ENCODE measurements at places on chromosomes 4 and X.

DNA sequence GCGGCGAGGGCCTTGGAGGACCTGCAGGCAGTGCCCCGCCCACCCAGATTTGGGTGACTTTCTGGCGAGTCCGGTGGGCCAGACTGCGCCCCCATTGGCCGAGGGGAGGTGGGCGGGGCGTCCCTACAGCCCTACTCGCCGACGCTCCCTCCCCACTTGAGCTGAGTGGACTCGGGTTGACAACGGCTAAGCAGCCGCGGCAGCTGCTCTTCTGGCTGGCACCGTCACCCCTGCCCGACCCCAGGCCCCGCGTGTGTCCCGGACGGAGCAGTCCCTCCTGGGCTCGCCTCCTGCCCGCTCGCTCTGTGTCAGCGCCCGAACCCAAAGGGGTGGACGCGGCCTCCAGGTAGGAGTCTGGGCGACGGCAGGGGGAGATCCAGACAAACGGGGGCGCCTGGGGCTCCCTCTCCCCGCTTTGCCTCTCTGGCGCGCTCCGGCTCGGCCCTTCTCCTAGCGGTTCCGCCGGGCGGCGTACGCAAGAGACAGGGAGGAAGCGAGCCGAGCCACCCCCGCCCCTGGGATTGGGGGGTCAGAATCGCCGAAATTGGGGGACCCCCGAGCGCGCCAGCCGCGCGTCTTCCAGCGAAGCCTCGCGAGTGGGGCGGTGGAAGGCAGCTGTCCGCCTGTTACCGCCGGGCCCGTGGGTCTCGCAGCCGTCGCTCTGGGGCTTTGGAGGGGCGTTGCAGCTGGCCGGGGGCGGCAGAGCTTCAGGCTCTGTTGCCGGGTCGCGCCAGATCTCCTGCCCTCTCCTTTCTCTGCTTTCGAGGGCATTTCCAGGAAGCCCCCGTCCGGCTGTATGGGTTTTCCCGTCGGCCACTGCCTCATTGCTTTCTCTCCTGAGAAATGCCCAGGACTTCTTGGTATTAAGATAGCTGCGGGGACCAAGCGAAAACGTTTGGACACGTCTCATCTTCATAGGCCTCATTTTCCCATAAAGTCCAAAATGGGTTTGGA lies 46.3 kb downstream of the STARD8 start:
- peak; percentile 7 for DNase-seq

GRCh38 chr4:10810411-10810810 lies 125.8 kb upstream of the CLNK start:
- no peak for DNase-seq

- no peak for DNase-seq
Measured at GRCh38 chr4:107194005-107194404, 157.9 kb upstream of the DKK2 start.

GRCh38 chr4:109410226-109410625 lies 23.4 kb upstream of the SEC24B start:
- no peak for DNase-seq

DNA sequence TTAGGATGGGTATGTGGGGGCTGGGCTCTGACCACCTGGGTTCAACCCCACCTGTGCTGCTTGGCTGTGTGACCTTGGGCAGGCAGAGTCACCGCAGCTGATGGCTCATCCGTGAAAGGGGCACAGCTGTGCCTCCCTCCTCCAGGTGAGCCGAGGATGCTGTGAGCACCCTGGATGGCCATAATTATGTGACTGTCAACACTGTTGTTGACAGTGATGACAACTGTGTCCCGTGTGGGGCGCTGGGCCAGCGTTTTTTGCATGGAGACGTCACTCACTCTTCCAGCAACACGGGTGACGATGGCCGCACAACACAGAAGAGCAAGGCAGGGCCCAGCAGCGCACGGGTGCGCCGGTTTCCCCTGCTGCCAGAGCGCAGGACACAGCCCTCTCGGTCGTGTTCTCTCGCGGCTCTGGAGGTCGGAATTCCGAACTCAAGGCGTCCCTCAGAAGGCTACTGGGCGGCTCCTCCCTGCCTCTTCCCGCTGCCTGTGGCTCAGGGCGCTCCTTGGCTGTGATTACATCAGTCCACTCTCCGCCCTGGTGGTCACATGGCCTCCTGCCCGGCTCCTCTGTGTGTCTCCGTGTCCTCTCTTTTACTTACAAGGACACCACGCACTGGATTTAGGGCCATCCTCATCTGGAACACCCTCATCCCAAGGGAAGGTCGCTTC lies 1.3 kb downstream of the SH3TC1 start:
- no peak for DNase-seq

DNA sequence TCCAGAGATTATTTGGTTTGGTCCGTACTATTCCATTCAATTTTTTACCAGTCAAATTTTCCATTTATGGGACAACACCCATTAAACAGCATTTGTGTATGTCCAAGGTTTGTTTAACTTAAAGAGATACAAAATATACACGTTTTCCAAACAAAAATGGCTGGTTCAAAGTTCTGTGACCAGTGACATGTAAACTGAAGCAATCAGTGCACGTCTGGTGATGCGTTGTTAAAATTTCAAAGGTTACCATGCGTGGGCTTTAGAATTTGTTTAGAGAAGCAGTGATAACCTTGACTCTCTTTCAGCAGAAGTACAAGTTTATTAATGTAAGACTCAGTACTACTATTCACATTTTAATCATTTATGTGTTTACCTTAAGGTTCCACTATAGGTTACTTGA lies 25.2 kb upstream of the ALB start:
- DNase-seq, result no peak

DNA sequence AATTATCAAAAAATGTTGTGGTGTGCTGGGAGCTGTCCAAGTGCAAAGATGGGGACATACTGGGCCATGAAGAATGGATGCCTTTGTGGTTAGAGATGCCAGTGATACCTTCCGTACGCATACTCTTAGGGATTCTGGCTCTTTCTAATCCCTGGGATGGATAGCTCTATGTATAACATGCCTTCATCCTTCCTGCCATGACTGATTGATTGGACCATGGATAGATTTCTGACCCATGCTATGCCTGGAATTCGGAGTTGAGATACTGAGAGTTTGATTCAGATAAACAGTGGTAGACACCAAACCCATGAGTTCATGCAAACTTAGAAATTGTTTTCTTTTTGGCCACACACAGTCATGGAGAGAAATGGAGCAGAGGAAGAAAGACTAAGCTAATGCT lies 147.2 kb upstream of the WDFY3 start:
- DNase-seq, result no peak

GRCh38 chrX:20506739-20507138 lies 240.0 kb upstream of the RPS6KA3 start:
- no peak for DNase-seq

DNA sequence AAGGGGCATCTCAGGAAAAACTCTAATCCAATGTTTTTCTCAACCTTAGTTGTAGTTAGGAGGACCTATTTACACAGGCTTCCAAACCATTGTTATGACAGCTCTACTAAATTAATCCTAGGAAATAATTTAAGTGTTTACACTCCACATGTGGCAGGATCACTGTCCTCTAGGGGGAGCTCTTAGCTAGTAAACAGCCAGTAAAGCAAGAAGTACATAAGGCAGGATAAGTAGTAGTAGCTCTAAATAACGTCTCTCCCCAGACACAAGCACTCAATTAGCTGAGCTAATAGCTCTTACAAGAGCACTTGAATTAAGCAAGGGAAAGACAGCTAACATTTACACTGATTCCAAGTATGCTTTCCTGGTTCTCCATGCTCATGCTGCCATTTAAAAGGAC lies 37.3 kb downstream of the NUDT11 start:
- DNase-seq, result peak; percentile 29

DNA sequence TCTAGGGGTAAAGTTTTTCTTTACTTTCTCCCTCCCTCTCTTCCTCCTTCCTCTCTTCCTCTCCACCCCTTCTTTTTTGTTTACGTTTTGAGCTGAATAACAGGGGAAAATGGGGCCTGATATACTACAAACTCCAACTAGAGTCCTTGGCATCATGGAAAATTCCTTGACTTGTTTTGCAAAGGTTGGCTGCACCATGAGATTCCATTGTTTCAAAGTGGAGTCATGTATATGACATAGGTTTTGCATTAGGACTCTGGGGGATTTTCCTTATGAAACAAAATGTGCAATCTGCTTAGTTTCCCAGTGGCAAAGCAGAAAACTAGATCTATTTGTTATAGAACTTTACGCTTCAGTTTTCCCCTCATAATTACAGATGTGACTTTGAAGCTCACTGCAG lies 233.5 kb upstream of the PGRMC2 start:
- no peak for DNase-seq

DNA sequence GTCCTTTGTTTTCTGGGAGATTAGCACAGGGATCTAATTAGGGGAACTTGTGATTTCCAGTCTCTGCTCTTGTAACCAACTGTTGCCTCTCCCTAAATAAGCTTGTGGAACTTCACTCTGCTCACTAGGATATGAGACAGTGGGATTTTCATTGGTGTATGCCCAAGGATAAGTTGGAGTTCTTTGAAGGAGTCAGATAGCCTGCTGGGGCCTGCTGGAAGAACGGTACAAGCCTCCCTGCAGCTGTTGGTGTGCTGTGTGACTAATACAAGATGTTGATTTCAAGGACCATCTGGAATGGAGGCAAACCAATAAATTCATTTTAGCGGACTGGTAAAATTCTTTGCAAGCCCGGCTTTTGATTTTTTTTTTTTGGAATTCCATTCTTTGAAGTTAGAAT lies 167.0 kb downstream of the AASDH start:
- peak; percentile 16 for DNase-seq

DNA sequence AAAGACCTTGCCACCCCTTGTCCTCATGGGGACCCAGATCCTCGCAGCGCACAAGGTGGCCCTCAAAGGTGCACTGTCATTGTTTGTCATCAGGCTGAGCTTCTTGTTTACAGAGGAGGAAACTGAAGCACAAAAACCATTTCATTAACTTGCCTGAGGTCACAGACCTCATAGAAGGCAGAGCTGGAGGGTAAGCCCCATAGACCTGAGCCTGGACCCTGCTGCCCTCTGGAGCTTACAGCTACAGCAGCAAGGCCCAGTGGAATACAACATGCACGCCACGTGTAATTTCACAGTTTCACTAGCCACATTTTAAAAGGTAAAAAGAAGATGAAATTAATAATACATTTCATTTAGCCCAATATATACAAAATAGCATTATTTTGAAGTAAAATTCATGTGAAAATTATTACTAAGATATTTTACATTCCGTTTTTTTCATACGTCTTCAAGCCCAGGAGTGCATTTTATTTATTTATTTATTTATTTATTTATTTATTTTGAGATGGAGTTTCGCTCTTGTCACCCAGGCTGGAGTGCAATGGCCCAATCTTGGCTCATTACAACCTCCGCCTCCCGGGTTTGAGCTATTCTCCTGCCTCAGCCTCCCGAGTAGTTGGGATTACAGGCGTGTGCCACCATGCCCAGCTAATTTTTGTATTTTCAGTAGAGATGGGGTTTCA lies 8.8 kb downstream of the JAKMIP1 start:
- DNase-seq, result no peak

GRCh38 chr4:129994715-129995114 lies 898.8 kb downstream of the C4orf33 start:
- DNase-seq, result no peak

GRCh38 chrX:110588853-110589252 lies 206.8 kb downstream of the CHRDL1 start:
- peak; percentile 6 for DNase-seq

GRCh38 chr4:111128327-111128726 lies 505.4 kb upstream of the PITX2 start:
- no peak for DNase-seq

DNA sequence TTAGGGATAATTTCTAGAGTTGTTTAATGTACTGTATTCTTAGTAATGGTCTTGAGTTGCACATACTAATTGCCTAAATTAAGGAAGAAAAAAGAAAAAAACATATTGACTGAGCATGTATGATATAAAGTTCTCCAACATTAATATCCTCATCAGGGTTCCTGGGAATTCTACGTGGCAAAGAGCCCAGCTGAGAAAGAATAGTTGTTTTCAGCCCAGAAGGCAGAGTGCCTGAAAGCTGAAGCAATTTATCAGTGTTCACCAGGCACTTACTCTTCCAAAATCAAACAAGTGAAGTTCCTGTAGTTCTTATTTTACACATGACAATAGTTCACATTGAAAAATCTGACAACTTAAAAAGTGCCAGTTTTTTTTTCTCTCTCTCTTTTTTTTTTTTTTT lies 27.7 kb downstream of the YIPF7 start:
- no peak for DNase-seq

- peak; percentile 3 for DNase-seq
Measured at GRCh38 chr4:105453550-105454205, 20.2 kb downstream of the PPA2 start.

DNA sequence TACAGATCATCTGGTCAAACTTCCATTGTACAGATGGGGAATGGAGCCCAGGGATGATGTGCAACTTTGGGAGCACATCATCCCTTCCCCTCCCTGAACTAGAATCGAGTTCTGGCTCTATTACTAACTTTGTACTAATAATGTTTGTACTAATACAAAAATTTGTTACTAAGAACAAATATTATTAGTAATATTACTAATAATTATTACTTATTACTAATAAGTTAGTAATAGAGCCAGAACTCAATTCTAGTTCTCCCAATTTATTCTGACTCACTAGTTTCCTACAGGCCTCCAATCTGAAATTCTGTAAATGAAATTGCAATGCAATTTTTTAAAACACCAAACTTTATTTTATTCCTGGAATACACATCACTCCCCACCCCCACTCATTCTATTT lies 47.9 kb upstream of the CD40LG start:
- DNase-seq, result no peak

DNA sequence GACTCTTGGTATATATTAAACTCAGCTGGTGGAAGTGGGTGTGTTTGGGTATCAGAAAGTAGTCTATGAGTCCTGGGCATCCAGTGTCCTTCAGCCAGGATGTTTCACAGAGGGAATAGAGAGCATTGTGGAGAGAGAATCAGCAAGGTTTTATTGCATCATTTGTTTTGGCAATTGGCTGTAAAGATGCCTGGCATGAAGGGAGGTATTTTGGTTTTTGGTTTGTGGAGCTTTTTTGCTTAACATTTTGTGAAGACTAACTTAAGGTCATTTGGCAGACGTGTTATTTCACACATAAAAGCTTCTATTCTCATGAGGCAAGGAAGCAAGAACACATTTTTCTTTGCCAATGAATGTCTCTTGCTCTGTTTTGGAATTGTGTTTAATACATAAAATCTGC lies 71.1 kb downstream of the DCLK2 start:
- DNase-seq, result peak; percentile 3

- no peak for DNase-seq
Measured at GRCh38 chr4:123438031-123438430, 41.4 kb downstream of the SPRY1 start.

DNA sequence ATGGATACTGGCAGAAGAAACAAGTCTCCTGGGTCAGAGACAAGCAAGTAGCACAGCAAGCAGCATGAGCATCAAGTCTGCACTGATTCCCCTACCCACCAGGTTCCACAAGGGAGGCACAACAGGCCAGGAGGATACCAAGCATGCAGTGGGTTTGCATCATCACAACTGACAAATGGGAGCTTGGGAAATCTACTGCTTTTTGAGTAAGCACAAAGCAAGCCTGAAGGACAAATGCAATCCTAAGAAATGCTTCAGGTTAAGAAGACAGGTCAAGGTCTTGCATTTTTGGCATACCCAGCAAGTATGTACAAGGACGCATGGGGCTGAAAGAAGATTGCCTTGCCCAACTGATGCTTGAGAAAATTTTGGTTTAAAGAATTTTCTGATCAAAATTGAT lies 279.6 kb downstream of the PDGFC start:
- no peak for DNase-seq

- DNase-seq, result peak; percentile 92
Measured at GRCh38 chr4:114265342-114265741, 285.9 kb upstream of the ARSJ start.

GRCh38 chrX:150018931-150019361 lies 80.7 kb upstream of the EOLA2 start:
- no peak for DNase-seq

GRCh38 chr4:140777894-140778293 lies 21.7 kb upstream of the TBC1D9 start:
- DNase-seq, result no peak

Measured in NCI-H69 (cell line).